ENCODE measurements at places on chromosomes 3 and 15.

DNA sequence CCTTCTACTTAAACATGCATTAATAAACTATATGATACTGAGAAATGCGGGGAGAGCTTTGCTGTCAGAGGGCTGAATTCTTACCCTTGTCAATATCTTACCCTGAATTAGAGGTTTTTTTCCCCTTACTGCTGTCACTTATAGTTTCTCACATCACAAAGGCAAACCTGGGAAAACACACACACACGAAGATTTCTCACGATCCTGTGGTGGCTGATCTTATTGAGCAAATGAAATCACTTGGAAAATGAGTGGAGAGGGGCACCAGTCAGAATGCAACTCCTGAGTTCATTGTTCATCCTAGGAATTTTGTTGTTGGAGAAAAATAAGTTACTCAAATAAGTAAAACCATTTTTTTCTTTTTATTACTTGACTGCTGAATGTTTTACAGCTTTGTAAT lies 673.6 kb downstream of the EDEM1 start:
- no peak overlapping the region for H3K27ac ChIP-seq
- no peaks in the 10 kb centered on the region for H3K4me1 ChIP-seq
- no peak overlapping the region for H3K4me3 ChIP-seq
- DNase-seq, result no peak
- no peaks in the 10 kb centered on the region for H3K36me3 ChIP-seq
- H3K27me3 ChIP-seq, result no peaks in the 10 kb centered on the region

DNA sequence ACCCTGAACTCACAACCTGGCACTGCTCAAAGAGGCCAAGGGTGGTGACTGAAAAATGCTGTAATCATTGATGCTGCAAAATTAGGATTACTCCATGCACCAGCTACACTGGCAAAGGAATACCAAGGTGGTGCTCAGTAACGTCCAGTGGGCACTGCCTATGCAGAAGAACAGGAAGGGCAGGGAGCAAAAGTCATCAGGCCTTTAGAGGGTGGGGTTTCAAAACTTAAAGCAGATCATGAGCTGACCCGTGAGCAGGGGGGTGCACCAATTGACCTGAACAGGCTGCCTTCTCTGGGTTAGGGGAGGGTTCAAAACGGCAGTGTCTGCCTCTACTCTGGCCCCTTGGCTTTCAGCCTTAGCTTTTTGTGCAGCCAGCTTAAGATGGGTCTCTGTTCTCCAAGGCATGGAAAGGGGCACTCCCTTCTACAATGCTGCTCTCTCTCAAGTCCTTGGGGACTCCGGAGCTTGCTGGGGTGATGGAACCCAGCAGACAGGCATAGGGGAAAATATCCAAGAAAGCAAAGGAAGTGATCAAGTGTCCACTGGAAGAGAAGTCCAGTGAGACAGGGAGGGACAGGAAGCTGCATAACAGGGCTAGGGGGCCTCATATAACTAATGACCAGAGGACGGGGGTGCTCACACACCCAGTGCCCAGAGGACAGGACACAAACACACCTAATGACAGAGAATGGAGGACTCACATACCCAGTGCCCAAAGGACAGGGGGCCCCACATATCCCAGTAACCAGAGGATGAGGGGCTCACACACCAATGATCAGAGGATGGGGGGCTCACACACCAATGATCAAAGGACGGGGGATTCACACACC lies 11.4 kb downstream of the RAB6B start:
- H3K4me3 ChIP-seq, result no peak overlapping the region
- no peaks in the 10 kb centered on the region for H3K27me3 ChIP-seq
- DNase-seq, result no peak

- no peak for DNase-seq
- no peak overlapping the region for H3K27ac ChIP-seq
- no peaks in the 10 kb centered on the region for H3K27me3 ChIP-seq
- no peak overlapping the region for H3K4me3 ChIP-seq
- H3K36me3 ChIP-seq, result peaks cover 86% of the 10 kb centered on the region
Measured at GRCh38 chr3:43348852-43349574, 62.7 kb downstream of the SNRK start.

DNA sequence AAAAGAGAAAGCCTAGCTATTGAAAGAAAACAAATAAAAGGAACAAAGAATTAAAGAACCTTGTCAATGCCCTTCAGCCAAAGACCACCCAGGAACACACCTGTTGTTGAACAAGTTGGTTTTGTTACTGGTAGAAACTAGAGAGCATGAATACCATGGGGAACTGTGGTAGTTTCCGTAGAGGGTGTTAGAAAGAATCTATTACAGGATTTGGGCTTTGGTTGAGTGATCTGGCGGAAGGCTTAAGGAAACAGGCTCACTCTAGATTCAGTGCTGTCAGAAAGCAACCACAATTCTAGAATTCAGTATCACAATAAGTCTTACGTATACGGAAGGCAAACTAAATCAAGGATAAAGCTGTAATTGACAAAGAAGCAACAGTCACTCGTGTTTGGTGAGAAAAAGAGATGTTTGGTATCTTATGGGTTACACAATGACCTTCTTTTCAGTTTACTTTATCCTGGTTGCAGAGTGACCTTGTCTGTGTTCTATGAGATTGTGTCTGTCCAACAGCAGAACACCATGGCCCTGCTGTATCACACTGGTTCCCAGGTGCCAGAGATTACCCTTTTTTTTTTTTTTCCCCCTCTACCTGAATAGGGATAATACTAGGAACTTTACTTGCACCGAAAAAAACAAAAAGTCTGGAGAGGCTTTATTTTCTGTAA lies 265.9 kb downstream of the SHQ1 start:
- H3K27ac ChIP-seq, result no peak overlapping the region
- H3K36me3 ChIP-seq, result no peaks in the 10 kb centered on the region
- H3K27me3 ChIP-seq, result no peaks in the 10 kb centered on the region

DNA sequence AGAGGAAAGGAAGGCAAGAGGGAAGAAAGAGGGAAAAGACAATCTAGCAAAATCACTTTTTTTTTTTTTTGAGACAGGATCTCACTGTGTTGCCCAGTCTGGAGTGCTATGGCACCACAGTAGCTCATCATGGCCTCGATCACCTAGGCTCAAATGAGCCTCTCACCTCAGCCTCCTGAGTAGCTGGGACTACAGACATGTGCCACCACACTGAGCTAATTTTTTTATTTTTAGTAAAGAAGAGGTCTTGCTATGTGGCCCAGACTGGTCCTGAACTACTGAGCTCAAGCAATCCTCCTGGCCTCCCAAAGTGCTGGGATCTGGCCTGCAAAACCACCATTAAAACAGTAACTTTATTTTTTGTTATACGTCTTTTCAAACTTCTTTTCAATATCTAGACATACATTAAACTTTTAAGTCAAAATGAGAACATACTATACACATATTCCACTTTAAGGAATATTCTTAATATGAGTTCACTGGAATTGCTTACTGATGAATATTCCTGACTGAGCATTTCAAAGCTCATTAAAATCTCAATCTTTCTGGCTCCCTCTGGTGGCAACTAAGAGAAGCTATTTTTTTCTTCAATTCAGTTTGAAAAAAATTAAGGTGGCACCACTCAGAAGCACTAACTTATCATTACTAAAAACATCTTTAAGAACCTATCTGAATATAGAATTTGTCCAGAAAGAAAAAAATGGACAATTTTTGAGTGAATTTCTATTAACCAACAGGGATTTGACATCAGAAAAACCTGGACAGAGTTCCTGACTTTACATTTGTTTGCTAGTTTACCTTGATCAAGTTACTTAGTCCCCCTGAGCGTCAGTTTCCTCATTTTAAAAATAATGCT lies 40.9 kb downstream of the UACA start:
- no peaks in the 10 kb centered on the region for H3K36me3 ChIP-seq
- no peak for DNase-seq
- H3K4me1 ChIP-seq, result no peaks in the 10 kb centered on the region
- no peak overlapping the region for H3K4me3 ChIP-seq
